ENCODE measurements at places on chromosomes 4 and X.

DNA sequence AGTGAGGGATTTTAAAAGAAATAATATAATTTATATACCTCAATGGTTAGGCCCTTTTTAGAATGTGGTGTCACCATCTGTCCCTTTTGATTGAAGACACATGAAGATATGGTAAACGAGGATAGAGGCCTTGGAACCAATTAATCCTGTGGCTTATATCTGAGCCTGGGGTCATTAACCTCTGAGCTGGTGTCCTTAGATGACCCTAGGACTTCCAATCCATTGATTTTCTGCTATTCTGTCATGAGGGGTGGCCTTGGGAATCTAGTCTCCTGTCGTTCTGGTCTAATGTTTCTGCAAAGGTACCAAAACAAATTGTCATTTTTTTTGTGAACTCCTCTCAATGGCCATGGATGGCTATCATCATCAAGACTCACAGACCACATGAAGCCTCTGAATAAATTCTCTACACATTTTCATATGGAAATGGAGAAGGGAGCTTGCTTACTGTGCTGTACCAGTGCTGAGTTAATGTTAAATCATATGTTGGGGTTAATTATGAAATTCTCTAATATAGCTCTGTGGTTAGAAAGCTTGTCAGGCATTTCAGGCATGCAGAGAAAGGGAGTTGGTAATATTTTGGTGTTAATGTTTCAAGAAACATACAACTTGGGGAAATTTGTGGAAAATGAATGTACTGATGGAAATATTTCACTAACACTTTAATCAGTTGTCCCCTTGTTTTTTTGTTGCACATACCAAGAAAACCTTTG, 204.2 kb upstream of the IL15 start:
- DNase-seq = no peak

DNA sequence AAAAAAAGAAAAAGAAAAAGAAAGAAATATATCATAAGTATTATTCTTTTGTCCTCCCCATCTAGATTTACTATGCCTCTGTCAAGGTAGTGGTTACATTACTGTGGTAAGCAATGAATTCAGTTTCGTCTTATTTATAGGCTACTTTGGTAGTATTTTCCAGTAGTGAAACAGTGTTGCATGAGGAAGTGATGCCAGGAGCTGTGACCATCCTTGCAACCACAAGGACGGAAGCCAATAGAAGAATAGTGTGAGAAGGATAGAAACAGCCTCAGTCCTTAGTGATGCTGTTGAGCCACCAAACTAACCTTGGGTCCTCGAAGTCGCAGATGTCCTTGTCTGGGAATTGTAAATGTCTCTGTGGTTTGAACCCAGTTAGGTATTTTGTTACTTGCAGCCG, 328.5 kb downstream of the PPP3CA start:
- DNase-seq = no peak

DNA sequence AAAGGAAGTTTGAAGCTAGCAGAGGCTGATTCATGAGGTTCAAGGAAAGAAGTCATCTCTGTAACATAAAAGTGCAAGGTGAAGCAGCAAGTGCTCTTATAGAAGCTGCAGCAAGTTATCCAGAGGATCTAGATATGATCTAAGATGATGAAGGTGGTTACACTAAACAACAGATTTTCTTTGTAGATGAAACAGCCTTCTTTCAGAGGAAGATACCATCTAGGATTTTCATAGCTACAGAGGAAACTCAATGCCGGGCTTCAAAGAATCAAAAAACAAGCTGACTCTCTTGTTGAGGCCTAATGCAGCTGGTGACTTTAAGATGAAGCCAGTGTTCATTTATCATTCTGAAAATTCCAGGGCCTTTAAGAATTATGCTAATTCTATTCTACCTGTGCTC, 28.8 kb downstream of the NR0B1 start:
- no peak for DNase-seq

DNA sequence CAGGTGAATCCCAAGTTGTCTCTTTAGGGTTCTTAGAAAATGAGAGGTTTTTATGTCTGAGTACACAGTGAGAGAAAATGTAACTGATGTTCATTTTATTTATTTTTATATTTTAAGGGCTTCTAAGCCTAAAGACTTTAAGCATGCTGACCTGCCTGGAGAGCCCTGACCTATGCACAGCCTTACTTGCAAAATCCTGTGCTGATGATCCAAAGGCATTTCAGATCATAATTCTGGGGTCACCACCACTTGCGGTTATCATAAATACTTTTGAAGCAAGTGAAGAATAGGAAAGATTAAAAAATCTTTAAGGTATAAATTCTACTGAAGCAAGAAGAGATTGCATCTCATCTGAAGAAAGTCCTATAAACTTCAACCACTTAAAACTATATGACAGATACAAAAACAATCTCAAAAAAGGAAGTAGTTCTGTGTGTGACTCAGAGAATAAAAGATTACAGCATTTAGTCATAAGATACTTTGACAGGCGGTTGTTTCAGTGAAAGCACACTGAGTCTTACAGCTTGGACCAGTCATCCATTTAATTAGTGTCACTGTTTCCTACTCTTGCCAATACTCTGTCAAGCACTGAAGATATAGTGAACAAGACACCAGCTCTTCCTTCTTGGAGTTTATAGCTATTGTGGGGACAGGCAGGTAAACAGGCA, 245.2 kb upstream of the DIPK2B start:
- DNase-seq = no peak

DNA sequence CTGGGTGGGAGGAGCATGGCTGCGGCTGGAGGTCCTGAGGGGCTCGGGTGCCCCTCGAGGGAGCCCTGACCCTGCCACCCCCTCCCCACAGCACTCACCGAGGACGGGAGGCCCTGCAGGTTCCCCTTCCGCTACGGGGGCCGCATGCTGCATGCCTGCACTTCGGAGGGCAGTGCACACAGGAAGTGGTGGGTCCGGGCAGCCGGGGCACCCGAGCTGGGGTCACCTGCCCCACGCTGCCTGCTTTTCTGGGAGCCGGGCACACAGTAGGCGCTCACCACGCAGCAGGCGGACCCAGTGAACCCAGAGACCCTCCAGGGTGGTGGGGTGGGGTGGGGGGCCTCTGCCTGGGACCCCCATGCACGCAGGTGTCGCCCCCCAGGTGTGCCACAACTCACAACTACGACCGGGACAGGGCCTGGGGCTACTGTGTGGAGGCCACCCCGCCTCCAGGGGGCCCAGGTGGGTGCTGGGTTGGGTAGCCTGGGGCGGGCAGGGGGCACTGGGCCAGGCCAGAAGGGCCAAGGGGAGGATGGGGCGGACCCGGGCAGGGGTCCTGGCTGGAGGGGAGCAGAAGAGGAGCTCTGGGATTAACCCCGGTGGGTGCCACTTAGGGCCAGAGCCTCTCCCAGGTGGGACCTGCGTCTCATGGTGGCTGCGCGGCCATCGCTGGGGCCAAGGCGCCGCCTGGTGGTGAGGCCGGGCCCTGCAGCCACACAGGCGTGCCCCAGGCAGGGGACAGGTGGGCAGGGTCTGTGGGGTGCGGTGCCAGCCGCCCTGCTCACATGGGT, 1.4 kb downstream of the HGFAC start:
- no peak for DNase-seq

- no peak for DNase-seq
Measured at GRCh38 chr4:175273995-175274753, 356.0 kb downstream of the ADAM29 start.

DNA sequence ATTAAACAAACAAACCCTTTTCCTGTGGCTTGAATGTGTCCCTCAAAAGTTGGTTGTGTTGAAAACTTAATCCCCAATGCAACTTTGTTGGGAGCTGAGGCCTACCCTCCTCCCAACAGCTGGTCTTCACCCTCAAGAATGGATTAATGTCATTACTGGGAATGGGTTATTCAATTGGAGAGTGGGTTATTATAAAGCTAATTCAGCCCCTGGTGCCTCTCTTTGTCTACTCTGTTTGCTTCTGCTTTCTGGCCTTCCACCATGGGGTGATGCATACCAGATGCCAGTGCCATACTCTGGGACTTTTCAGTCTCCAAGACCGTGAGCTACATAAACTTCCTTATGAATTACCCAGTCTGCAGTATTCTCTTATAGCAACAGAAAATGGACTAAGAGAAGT, 706.5 kb downstream of the CCSER1 start:
- no peak for DNase-seq

DNA sequence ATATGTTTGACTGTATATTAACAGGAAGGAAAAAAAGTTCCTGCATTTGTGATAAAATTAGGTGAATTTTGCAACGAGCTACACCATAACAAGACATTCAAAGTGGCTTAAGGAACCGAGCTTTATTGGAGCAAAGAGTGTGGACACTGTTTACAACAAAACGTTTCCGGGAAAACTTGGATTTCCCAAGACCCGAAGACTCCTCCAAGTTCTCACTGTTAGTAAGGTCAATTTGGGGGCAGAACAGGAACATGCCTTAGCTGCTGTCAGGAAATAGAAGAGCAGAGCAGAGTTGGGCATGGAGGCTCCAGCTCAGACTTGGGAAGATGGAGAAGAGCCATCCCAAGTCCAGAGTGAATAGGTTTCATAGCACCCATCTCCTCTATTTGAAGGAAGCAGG, 16.5 kb downstream of the ADH6 start:
- no peak for DNase-seq

DNA sequence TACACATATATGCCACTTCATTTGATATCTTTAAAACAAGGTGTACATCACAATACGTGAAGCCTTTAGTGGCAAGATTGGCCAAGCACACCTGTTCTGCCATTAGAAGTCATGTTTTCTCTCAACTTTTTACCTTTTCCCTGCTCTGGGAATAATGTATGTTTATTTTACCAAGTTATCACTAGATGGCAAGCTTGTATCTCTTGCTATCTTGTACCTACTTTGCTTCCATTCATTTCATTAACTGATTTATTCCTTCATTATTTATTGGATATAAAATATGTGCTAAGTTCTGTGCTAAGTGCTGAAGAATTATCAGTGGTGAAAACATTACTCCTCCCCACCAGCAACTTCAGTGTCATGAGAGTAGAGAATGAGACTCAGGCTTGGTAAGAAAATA, 245.5 kb downstream of the ANK2 start:
- DNase-seq = no peak

DNA sequence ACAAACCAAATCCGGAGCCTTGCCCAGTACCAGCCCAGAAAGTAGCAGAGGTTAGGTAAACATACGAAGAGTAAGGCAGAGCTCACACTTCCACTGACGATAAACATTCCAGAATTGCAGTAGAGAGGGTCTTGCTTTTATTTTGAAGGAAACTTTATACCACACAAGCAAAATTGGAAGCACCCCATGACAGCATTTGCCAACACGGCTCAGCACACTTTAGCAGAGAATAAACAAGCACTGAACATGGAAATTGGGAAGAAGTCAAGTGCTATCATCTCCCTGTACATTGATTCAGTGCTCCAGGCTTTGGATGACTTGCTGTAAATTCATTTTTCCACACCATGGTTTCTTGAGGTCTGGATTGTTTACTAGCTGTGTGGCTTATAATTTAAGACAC, 160.7 kb upstream of the FAM47C start:
- DNase-seq = no peak
